ENCODE measurements at places on chromosomes 5 and 9.

DNA sequence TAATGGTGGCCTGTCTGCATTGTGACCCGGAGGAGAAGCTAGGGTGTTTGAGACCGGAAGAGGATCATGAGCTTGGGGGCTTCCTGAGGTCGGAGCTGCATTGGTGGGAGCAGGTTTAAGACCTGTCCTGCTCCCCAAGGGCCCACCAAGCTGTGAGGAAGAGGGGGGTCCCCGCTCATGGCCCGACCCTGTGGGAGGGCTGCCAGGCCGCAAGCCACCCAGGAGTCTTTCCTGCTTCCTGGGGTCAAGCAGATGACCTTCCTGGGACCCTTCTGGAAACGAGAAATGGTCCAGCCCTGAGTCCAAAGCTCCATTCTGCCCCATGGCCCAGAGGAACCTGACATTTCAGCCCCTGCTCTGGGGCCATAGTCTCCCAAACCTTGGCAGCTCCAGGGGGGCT, 61.5 kb upstream of the RNU6ATAC start:
- DNase-seq: no peak

DNA sequence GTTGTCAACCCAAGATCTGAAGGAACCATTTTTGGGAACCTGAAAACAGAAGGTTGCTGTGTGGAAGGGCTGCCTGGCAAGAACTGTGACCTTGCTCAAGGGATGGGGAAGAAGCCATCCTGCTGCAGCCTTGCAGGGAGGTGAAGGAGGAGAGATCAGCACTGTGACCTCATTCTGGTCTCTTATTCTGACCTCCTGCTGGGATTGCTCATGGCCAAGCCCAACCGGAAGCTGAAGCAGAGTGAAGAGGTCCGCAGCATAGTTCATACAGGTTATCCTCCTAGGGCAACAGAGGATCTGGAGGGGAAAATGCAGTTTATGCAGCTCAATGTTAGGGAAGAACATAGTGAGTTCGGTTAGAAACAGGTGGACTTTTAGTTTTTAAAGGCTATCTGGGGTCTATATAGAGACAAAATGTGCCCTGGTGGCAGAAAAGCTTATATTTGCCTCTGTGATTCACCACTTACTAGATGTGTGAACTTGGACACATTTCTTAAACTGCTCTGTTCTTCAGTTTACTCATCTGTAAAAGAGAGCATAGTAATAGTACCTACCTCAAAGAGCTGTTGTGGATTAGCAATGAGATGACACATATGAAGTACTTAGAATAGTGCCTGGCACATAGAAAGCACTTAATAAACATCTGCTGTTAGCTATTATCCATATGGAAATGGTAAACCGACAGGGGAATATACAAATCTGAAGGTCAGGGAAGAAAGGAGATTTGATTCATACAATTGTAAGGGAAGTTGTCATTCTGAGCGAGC, 57.9 kb upstream of the BNC2 start:
- no peak for DNase-seq

GRCh38 chr5:107300721-107301327, 369.9 kb downstream of the EFNA5 start:
- no peak for DNase-seq

DNA sequence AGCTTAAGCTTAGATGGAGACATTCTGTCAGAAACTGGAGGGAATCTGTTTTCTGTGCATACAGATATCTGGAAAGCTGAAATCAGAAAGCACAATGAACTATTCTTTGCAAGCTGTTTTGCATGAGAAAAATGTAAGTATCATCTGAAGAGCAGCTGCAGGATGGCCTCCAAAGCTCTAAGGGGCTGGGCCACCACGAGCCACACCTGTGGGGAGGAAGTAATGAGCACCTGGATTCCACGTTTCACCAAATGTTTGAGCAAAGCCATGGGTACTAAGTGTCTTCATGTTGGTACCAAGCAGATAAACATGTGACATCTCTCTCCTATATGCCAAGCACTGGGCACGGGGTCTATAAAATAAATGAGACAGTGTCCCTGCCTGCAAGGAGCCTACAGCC, 199.3 kb downstream of the TTLL11 start:
- no peak for DNase-seq
